ENCODE measurements at places on chromosomes 5 and 9.

DNA sequence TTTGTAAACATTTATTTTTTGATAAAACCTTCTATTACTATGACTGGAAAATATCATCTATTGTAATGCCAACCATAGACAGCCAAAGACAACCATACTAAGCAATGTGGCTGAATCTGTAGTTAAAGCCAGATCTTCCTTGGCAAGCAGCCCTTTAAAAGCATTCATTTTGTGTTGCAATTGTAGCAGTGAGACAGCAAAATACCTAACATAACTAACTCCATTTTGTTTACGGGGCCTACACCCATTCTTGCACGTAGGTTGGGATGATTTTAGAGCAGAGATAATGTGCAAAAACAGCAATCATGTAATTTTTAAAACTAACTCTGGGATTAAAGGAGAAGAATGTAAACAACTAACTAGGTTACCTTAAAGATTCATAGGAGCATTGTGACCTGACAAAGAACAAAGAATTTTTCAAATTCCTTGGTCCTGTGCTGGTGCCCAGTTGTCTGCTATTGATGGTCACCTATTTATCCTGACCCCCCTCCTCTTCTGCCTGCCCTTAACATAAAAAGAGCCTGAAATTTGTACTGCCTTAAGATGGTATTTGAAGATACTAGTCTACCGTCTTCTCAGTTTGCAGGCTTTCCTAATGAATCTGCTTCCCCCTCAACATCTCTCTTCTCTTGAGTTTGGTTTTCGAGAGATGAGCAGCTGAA is 10.6 kb downstream of the IFNA1 start:
- no peak for DNase-seq

GRCh38 chr5:62828742-62829603 is 250.4 kb downstream of the LRRC70 start:
- no peak for DNase-seq

GRCh38 chr9:127351182-127352166 is 45.5 kb upstream of the SLC2A8 start:
- DNase-seq = no peak

- no peak for DNase-seq
Measured at GRCh38 chr5:119945691-119946090, 316.3 kb downstream of the FAM170A start.

GRCh38 chr9:127450830-127451607 is at the start of the genes LRSAM1 and RPL12:
Gene LRSAM1, plus strand, starts transcription at chr9:127451510. Its CDS starts 3,018 bp downstream, at chr9:127454528.
Gene RPL12, minus strand, starts transcription at chr9:127451406. Its CDS starts 89 bp downstream, at chr9:127451317.
- peak; percentile 65 for DNase-seq

DNA sequence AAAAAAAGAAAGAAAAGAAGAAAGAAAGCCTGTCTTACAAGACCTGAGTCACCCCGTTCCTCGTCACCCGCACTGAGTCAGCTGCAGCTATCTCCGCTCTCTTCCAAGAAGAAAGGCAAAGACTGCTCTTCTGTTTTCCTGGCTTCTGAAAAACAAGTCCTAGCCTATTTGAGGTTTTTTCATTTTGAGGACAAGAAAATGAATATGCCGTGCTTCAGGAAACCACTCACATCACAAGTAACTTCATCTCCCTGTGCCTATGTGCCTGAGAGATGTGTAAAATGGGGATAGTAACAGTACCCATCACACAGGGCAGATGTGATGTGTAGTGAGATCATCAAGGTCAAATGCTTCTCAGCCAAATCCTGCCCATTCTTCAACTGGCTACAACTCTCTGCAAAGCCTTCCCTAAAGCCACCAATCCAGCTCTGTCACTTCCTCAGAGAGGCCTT is 78.4 kb downstream of the GLDC start:
- DNase-seq = no peak

GRCh38 chr9:92770360-92770995 is 5.8 kb upstream of the BICD2 start:
- DNase-seq = no peak

DNA sequence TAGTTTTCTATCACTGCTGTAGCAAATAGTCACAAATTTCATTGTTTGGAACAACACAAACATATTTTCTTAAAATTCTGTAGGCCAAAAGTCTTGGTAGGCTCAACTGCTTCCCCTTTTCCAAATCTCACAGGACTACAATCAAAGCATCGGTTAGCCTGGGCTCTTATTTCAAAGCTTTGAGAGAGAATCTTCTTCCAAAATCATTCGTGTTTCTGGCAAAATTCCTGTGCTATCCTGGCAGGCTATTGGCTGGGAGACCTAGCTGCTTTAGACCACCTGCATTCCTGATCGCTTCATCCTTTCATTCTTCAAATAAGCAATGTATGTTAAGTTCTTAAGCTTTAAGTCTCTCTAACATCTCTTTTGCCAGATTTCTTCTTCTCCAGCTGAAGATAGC is 629.8 kb upstream of the CDH18 start:
- DNase-seq = no peak

- DNase-seq = no peak
Measured at GRCh38 chr9:69472101-69472620, 147.1 kb downstream of the ENTREP1 start.

- no peak for DNase-seq
Measured at GRCh38 chr9:135009051-135009560, 78.4 kb upstream of the OLFM1 start.

- no peak for DNase-seq
Measured at GRCh38 chr5:177459819-177460628, 13.4 kb downstream of the DBN1 start.

GRCh38 chr5:35197351-35197750 is 32.9 kb downstream of the PRLR start:
- no peak for DNase-seq

DNA sequence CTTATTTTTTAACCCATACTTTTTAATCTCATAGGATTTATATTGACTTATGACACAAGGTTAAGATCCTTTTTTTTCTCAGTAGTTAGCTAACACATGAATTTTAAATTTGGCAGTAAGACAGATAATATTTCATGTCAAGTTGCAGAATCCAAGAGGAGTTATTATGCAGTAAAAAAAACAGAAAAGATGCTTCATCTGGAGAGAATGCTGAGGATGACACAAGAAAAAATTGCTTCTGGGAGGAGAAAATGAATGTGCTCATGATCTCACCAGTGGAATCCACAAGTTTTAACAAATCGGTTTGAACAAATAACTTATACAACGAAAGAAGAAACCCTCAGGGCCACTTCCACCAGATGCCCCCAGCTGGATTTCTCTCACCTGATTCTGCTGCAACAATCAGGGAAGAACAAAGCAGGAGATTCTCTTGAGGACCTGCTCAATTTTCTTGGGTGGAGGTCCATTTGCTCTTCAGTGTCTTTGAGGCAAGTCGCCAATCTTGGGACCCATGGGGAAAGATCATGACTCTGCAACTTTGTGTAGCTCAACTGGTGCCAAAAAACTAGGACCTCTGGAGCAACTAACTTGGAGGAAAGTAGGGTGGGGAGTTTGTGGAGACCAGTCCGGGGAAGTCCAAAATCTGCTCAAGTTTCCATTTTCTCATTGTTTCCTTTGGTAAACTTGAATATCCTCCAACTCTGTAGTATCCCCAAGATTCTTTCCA is 50.5 kb upstream of the TNFSF15 start:
- no peak for DNase-seq

DNA sequence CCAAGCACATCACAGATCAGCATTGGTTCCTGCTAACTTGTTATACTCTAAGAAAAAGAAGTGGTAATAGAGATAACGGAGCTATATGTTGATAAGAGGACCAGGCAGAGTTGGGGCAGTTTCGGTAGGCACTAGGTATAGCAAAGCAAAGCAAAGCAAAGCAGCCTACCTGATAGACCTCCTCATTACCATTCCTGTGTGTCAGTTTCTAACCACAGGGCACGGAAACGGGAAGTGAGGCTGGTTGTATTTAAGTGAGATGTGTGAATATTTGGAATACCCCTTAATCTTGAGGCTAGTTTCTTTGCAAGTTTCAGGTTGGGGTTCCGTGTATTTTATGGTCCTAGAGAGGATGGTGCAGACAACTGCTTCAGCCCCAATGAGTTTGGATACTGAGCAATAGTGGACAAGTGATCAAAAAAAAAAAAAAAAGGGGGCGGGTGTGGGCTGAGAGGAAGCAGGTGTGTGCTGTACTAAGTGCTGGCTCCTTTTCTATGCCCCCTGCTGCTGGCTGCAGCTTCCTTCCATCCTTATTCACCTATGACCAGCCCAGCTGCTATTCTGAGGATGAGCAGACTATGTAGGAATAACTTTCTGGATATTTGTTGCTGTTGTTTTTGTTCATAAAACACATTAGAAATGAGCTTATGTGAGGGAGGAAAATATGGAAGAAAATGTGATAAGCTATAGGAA is 183.3 kb downstream of the SH3GL2 start:
- DNase-seq = no peak

- DNase-seq = no peak
Measured at GRCh38 chr5:136079195-136079985, 50.6 kb downstream of the TGFBI start.

- peak; percentile 45 for DNase-seq
Measured at GRCh38 chr5:139755892-139756671, 39.5 kb upstream of the PSD2 start.

DNA sequence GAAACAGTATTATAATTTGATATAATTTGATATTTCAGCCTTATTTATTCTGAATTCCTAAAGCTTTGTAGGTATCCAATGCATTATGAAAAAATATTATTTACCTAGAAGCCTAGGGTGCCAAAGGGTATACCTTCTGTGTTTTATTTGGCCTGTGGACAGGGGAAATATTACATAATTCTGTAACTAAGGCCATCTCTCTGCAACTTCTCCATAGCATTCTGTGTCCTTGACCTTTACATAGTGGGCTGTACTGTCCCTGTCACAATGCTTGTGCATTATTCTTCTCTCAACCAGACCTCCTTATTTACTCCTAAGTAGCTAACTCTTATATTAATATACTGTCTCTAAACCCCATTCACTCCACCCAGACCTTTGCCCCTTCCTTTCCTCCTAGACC is 57.0 kb upstream of the RANBP6 start:
- DNase-seq = no peak

Data from substantia nigra (tissue), 51 donors.